Effector memory CD8-positive, alpha-beta T cell (primary cell): ENCODE measurements at places on chromosomes 12 and 14.

- DNase-seq: no peak
Observed at GRCh38 chr14:68247676-68248268, 428.2 kb downstream of the RAD51B start.

DNA sequence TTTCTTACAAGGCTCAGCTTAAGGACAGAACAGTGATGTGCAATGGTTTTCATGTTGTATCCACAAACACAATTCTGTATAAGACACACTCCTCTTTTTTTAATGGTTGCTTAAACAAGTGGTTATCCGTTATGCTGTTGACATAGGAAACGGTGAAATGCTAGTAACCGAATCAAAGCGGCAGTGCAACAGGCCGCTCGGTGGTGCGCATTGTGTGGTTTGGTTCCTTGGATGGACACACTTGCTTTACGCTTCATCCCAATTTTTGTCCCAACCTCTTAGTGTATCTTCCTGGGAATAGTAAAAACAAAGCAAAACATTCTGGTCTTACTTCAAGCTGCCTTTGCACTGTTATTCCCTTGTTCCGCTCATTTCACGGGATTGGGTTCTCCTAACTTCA is 650 bp upstream of the PTGER2 start:
- DNase-seq: no peak

DNA sequence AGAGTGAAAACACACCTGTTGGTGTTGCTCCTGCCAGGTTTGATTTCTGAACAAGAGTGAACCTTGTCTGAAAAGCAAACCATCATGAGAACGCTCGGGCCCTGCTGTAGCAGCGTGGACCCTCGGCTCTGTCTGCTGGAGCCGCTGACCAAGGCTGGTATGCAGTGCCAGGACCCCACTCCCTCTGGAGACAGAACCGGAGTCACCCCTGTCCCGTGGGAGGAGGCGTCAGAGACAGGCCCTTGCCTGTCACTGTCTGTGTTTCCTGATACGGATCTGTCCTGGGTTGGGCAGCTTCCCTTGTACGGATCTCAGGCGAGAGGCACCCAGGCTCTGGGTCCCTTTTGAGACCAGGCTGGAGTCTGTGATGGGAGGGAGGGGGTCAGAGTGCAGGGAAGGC is 111.6 kb downstream of the ADGRD1 start:
- DNase-seq: no peak

- no peak for DNase-seq
Observed at GRCh38 chr14:33716921-33717320, 234.0 kb downstream of the EGLN3 start.

GRCh38 chr12:62482769-62483168 is 16.1 kb downstream of the MON2 start:
- DNase-seq: no peak
